ENCODE measurements at places on chromosomes 11 and 22.

DNA sequence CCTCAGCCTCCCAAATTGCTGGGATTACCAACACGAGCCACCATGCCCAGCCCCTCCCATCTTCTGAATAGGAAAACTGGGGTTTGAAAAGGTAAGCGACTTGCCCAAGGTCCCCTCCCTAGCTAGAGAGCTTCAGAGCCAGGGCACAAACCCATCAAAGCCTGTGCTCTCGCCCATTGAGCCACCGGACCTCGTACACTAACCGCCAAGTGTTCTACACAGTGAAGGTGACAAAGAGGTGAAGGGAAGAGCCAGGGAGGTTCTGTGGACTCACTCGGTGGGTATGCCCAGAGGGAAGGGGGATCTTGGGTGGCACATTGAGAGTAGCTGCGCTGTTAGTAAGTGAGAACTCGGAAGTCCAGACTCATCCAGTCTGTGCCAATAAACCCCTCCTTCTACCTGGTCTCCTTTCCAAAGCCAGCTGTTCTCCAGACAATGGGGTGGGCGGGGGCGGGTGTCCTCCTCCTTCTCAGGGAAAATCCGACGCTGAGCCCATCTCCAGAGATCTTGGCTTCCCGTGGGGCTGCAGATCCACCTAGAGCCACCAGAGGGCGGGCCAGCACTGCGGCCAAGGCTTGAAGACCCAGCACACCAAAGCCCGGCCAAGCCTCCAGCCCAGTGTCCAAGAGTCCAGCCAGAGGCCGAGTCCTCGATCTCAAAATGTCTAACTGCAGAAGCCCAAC is 3.2 kb upstream of the RTN4RL2 start:
- peak; percentile 84 for DNase-seq

- no peak for DNase-seq
These were observed 12.4 kb upstream of the BRSK2 start for GRCh38 chr11:1377231-1377780.

GRCh38 chr11:80414181-80415165 is 973.6 kb upstream of the TENM4 start:
- DNase-seq, result no peak

GRCh38 chr11:75554258-75555022 is 7.6 kb upstream of the SERPINH1 start:
- no peak for DNase-seq

DNA sequence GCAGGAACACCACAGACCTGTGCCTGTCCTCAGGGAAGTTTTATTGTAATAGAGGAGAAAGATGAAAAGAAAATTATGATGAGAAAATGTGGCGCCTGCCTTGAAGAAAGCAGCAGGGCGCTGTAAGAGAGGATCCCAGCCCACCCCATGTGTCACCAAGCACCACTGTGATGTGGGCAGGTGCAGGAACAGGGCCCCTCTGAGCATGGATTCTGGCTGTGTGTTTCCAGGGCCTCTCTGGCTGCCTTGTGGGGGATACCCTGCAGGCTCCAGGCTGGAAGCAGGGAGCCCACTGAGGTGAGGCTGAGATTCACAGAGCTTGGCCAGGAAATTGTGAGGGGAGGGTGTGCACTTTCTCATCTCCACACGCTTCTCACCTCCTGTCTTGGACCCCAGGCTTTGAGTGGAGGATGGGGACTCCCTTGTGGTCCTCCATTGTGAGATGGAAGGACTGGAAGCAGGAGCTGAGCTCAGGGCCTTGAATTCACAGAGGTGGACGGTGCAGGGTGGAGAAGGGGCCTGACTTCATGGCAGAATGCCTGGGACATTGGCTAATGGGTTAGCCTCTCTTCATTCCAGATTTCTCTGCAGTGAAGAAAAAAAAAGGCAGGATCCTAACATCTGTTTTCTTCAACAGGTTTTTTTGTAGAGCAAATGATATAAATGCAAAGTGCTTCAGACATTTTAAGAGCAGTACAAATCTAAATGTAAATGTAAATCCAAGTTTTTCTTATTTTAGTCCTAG is 246.6 kb upstream of the B3GAT1 start:
- DNase-seq, result no peak

- DNase-seq, result no peak
These were observed 76.7 kb upstream of the WNT7B start for GRCh38 chr22:46053563-46054090.

GRCh38 chr11:73242251-73243092 is 24.4 kb downstream of the P2RY2 start:
- DNase-seq, result peak; percentile 88

DNA sequence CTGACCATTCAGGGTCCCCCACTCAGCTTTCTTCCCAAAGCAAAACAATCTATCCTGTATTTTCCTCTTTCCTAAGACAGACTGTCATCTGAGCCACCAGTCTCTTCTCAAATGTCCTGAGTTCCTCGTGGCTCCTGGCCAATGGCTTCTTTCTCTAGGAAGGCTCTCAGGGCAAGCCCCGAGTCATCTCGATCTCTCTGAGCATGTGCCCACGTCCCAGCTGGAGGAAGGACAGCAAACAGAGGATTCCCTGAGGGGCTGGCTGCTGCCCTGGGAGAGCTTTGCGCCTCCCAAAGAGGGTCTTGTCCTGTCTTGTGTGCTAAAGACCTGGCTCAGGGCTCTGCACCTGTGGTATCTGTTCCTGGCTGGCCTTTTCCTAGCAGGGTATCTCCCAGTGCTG is 8.3 kb downstream of the SLC37A2 start:
- no peak for DNase-seq

DNA sequence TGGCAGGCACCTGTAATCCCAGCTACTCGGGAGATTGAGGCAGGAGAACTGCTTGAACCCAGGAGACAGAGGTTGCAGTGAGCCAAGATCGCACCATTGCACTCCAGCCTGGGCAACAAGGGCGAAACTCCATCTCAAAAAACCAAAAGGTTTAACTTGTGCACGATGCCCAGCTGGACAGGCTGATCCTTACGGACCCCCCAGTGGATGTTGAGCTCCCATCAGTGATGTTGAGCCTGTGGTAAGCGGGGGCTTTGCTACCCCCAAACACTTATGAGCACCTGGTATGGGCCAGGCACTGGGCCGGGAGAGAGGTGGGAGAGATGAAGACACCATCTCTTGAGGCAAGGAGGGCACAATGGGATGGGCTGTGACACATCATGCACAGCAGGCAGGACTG is 7.4 kb upstream of the SERPIND1 start:
- no peak for DNase-seq

- no peak for DNase-seq
These were observed 1137.0 kb downstream of the FAM181B start for GRCh38 chr11:81596704-81597103.

DNA sequence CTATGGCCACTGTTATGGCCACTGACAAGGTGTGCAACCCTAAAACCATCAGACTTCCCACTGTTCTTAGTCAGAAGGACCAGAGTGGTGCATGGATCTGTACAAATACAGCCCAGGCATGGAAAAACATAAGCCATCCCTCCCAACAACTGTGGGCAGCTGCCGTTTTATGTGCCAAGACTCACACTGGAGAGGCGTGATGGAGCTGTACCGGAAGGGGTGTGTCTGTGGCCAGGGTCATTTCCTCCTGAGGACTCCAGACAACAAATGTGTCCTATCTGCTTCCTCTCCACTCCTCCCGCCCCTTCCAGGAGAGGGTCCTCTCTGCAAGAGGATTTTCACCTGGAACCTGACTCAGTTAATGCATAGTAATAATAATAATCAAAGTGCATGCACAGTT is 29.5 kb downstream of the KCNJ1 start:
- no peak for DNase-seq

DNA sequence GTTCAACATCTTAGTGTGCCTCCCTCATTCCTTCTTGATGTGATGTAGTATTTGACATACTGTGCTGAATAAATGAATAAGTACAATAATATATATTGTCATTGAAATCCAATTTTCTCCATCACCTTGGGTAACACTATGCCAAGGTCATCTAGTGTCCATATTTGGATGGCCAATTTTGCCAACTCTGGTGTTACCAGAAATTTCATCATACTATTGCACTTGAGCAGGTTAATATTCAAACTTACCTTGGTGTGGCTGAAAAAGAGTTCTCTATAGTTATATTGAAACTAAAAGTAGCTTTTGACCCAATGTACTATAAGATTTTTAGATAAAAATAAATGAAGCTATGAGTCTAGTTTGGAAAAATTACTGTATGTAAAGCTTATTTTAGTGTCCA is 98.2 kb upstream of the SLC6A5 start:
- no peak for DNase-seq

DNA sequence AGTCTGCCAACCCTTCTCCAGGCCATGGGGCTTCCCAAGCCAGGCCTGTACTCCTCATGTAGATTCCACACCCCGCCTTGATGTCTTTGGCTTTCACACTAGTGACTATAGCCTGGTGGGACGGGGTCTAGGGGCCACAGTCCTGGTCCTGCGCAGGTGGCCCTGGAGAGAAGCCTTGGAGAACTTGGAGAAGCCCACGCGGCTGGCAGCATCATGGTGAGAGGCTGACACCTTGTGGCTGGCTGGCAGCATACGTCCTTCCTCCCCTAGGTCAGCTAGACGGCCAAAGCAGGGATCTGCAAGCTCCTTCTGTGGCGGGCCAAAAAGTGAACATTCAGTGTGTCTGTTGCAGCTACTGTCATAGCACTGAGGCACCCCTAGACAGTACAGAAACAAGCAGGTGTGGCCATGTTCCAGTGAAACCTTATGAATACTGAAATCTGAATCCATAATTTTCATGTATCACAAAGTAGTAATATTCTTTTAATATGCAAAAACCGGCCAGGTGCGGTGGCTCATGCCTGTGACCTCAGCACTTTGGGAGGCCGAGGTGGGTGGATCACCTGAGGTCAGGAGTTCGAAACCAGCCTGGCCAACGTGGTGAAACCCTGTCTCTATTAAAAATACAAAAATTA is 42.0 kb downstream of the FAM83F start:
- peak; percentile 78 for DNase-seq

DNA sequence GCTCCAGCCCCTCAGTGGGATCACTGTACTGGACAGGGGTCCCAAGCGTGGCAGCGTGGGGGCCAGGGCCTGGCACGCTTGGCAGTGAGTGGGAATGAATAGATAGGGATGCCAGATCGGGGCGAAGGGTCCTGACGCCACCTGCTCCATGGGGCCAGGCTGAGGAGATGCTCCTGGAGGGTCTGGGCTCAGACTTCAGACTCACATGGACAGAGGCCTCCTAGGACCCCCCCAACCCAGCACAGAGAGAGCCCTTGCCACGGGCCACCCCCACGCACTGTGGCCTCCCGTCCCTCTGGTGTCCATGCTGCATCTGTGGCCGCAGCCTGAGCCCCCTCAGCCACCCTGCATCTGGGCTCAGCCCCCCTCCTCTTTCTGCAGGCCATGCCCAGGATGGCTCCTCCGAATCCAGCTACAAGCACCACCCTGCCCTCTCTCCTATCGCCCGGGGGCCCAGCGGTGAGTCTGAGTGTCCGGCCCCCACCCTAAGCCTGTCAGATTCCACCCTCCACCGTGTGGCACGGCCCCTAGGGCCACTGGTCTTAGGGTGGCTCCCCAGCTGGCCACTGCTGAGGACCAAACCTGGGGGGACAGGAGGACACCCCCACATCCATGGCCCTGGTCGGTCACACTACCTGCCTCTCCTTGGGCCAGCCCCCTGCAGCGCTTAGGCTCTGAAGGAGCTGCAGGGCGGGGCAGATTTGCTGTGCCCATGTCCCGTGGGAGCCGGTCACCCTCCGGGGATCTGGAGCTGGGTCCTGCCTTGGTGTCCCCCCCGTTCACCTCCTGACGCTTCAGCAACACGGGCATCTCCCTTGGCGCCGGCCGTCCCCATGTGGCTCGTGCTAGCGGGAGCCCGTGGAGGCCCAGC is 2.7 kb downstream of the MUC5AC start:
- no peak for DNase-seq

- DNase-seq, result no peak
These were observed 260.9 kb downstream of the KIRREL3 start for GRCh38 chr11:126739499-126740145.

DNA sequence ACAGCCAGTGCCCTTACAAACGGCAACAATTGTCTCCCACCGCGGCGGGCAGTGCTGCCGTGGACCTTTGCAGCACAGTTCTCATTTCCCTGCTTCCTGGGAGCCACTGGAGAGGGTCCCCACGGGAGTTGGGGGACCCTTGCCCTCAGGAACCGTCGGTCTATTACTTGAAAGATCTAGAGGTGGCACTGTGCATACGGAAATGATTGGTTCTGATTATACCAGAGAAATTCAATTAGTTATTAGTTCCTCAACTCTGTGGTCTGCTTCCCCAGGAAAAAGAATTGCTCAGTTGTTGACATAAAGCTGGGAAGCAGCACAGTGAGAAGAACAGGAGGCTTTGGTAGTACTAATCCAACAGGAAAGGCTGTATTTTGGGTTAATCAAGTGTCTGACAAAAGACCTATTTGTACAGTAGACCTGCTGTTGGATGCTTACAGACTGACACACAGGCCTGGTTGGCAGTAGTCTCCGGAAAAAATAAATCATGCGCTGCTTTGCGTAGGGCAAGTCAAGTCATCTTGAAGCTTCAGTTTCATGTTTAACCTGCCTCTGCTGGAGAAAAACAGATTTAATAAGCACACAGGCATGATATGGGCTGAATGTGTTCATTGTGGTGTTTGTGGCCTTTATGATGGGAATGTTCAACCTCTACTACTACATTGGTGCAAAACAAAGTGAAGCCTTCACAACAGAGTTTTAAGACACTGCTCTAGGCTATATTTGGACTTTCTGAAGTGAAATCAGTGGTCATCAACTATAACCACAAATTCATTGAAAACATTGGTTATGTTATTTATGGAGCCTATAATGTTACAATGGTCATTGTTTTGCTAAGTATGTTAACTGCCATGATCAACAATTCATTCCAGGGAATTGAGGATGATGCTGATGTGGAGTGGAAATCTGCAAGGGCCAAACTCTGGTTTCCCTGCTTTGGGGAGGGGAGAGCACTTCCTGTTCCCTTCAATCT is 54.6 kb upstream of the SC5D start:
- DNase-seq, result no peak

DNA sequence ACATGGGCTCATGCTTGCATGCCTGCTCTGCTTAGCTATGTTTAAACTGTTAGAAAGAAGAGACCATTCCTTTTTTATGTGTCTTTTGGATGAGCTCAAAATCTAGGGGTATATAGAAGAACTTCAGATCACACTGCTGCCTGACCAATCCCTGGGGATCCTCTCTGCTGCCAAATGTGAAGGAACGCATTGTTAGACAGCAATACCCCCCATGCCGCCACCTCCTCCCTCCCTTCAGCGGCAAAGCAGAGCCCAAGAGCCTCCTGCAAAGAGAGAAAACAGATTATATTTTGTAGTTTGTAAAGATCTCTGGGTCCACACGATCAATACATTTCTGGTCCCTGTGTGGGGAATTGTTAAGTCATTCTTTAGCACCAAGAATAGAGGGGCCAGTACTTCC is 677.6 kb downstream of the NTM start:
- DNase-seq, result no peak

DNA sequence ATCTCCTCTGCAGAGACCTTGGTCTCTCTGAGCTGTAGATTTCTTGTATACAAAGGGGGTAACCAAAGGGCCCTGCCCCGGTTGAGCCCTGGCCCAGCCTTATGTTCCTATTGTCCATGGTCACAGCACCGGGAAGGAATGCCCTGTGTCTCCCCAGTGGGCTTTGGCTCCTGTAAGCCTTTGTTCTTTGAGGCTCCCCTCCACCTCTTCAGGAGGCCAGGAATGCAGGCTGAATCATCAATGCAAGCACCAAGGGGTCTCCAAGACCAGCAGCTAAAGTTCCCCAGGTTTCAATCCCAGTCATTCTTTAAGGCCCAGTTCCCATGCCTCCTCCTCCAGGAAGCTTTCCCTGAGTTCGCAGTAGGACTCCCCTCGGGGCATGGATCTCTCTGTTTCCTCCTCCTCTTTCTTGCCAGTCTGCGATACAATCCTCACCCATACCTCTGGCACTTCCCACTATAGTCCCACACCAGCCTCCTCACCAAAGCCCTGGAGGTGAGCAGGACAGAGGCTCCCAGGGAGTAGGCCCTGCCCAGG is 29.2 kb upstream of the KLHL35 start:
- DNase-seq, result no peak
